ENCODE measurements at places on chromosomes 6 and 20.

DNA sequence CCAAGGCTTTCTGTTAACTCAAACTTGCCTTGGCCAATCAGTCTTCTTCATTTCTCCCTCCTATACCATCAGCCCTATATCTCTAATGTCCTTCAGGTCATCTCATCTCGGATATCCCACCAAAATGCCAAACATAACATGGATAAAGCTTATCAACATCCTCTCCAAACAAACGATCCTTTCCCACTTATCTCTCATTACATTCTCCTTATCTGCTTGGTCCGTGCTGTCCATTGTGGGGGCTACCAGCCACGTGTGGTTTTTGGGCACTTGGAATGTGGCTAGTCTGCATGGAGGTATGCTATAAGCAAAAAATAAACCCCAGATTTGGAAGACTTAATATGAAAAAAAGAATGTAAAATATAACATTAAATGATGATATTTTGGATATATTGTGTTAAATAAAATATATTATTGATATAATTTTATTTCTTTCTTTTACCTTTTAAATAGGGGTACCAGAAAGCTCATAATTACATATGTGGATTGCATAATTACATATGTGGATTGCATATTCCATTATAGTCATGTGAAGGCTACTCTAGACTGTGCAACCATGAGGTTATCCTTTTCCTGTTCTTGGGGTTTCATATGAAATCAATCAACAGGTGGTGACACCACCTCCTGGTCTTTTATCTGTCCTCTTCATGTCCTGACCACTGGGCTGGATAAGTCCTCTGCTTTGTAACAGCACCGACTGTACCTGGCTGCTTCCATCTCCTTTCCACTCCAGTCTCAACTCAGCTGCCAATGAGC is 123.0 kb downstream of the CD83 start:
- no peak for DNase-seq

DNA sequence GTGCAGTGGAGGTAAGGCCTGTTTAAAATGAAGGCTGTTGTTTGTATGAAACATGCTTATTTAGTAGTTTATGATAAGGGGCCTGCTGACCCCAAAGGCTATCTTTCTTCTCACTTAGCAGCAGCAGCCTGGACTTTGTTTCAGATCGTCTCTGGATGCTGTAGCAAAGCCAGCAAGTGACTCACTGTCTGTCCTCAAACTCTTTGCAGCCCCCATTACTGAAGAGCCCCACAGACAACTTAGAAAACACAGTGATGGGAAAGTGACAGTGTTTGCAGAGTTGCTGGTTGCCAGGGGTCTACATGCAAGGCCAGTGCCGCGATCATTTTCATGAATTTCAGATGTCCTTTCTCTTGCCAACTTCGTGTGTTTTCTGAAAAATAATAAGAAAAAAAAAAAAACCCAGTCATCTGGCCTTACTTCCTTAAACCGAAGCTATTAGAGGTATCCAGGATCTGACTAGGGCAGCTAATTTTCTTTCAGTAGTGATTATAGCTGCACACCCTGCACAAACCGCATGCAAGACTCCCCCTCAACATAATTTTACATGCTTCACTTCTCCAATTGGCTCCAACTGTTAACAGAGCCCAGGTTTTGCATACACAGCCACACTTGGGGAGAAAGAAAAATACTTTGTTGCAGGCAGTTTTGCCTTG is 11.6 kb upstream of the F13A1 start:
- DNase-seq: no peak

GRCh38 chr6:52929321-52930164 is 20.0 kb upstream of the GSTA3 start:
- DNase-seq: no peak

- DNase-seq: no peak
Measured at GRCh38 chr6:146546443-146547043, 2.9 kb downstream of the RAB32 start.

- no peak for DNase-seq
Measured at GRCh38 chr6:143414769-143415168, 35.7 kb downstream of the ADAT2 start.

DNA sequence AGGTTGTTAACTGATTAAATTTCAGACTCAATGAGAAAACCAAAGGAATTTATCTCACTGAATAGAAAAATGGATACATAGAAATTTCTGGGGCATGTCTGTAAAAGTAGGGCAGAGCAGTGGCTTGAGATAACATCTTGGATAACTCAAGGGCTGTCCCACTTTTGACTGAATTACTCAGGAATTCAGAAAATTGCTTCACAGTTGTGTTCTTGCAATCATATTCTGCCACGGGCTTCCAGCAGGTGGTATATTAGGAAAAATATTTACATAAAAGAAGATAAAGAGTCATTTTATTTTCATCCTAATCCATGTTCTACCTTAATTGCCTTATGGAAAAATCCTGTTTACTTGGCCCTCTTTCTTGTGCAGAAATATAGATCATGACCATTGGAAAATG is 156.4 kb upstream of the AKIRIN2 start:
- no peak for DNase-seq

- DNase-seq: no peak
Measured at GRCh38 chr6:116363759-116364158, 7.0 kb upstream of the DSE start.

DNA sequence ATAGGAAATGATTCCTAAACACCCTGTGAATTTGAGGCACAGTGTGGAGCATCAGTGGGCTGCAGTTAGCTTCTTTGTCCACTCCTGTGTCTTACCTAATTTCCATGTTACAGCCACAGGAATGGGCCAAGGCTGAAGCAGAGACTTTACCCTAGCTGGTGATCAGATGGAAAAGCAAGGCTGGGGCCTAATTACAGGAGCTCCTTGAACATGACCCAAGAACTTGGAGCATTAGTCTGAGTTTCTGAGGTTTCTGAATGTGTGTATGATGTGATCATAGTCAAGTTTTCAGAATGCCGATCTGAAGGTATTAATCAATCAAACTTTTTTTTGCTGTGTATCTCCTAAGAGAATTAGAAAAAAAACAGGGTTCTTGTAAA is 18.0 kb downstream of the HECA start:
- DNase-seq: no peak

- no peak for DNase-seq
Measured at GRCh38 chr6:68042339-68043121, 592.6 kb upstream of the ADGRB3 start.

GRCh38 chr6:168167431-168168315 is 88.7 kb upstream of the FRMD1 start:
- DNase-seq: no peak

DNA sequence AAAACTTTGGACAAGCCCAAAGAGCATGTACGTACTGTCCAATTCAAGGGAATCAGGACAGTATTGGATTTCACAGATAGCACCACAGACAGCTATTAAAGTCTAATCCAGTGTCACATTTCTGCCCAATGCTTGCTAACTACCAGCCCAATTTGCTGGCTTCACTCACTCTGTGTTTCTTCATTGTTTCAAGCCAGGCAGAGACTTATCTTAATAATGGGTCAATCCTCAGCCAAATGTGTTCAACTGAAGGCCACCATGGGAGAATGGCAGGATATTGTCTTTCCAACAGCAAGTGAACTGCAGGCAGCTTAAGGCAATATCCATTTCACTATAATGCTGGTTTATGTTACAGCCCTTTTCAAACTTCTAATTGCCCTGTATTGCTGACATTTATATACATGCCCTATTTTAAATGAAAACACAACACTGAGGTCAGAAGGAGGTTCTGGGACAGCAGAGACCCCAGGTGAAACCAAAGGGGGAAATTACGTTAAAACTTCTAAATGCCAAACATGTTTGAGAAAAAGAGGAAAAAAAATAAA is 142.1 kb upstream of the RSPO3 start:
- no peak for DNase-seq

DNA sequence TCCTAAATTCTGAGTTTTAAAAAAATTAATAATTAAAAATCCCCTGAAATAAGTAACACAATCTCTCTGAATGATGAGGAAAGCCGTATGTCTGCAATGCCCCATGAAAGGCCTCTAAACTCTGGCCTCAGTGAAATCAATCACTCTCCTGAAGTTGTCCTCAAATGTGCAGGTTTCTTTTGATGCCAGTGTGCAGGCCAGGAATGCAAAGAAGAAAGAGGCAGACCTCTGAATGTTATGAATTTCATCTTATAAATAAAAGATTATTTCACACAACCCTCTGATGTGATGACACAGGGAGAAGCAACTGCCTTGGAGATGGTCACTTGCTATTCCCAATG is 121.8 kb downstream of the TBXT start:
- no peak for DNase-seq

DNA sequence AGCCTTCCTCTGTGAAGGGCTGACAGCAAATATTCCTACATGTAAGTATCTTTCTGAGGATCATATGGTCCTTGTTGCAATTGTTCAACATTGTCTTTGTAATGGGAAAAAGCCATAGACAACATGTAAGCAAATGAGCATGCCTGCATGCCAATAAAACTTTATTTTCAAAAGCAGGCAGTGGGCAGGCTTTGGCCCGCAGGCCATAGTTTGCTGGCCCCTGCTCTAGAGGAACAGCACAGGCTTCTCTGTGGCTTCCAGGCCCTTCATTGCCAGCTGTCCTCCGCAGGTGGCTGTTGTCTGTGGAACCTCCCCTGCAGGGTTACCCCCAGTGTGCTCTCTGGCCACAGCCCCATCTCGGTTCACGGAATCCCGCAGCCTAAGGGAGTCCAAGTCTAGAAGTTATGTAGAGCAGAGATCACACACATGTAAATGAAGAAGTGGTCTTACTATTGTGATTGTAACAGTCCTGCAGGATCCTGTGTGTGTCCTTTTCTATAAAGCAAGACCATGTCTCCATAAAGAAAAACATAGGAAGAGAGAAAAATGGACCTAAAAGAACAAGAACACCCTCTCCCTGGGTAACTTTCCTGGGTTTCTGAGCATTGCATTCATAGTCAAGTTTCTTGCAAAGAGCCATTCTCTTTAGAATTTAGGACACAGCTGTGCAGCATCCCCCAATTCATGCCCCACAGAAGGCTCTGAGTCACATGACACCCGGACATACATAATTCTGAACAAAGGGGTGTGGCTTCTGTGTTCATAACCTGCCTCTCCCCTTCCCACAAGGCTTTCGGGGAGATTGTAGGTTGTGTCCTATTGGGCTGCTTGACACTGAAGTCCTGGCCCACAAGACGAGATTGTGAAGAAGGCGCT is 10.0 kb downstream of the UNC93A start:
- no peak for DNase-seq

DNA sequence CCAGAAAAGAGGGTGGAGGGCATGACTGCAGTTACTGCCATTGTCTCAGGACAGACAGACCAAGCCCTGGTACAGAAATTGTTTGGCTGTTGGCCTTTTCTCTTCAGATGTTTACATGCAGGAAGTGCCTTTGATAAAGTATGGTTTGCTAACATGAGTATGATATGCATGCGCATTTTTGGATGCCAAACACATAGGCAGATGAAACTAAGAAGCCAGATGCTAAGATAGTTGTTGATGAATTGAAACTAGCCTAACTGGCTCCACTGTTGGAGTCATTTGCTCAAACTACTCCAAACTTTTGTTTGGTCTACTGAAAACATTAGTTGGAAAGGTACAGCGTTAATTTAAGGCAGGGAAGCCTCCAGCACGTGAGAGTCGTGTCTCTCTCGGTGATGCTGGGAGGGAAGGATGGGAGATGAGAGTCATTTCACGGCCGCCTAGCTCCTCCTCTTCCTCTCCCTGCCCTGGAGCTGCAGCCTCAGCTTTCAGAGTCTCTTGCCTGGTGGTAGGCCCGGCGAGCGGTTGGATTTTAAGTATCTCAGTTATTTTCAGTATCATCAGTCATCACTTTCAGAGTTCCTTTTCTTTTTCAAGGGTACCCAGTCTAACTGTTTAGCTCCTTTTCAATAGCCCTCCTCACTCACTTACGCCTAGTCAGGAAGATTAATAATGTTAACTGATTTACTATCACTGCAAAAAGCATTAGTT is 29.7 kb downstream of the RREB1 start:
- peak; percentile 77 for DNase-seq

DNA sequence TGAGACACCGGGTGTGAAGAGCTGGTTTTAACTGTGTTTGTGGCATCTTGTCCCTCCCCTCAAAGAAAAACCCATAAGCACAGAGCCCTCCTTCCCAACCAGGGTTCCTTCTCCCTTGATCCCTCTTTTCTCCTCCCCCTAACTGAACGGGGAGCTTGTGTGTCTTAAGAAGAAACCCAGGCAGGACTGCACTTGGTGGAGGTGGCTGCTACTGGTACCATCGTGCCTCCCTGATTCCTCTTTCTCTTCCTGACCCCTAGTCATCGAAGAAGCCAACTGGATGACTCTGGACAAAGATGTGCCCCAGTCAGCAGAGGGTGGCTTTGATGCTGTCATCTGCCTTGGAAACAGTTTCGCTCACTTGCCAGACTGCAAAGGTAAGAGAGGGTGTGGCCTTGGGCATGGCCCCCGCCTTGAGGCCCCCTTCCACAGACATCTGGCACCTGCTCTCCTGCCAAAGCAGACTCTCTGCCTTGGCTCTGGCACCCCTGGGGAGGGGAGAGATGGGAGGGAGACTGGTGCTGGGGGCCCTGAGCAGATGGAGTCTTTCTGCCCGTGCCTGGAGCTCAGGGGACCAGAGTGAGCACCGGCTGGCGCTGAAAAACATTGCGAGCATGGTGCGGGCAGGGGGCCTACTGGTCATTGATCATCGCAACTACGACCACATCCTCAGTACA is 2.1 kb downstream of the GNMT start:
- no peak for DNase-seq

GRCh38 chr20:38932457-38933120 is 6.4 kb downstream of the FAM83D start:
- DNase-seq: no peak

GRCh38 chr6:9064156-9064555 is 628.8 kb upstream of the SLC35B3 start:
- no peak for DNase-seq

- DNase-seq: no peak
Measured at GRCh38 chr20:54068495-54068894, 1.9 kb downstream of the BCAS1 start.

GRCh38 chr20:38799203-38799602 is 6.3 kb upstream of the PPP1R16B start:
- no peak for DNase-seq
